Colonic mucosa (tissue), 4 donors: ENCODE measurements at places on chromosomes 12 and 14. TPM values are rescaled to one million over a fixed set of nuclear protein-coding genes. Genes with fewer than 3 reads are reported as not detected.

GRCh38 chr12:15045451-15045850 lies 72.6 kb downstream of the PDE6H start:
- H3K4me3 ChIP-seq, result no peak overlapping the region
- H3K4me1 ChIP-seq, result no peaks in the 10 kb centered on the region
- H3K27ac ChIP-seq, result no peak overlapping the region
- no peaks in the 10 kb centered on the region for H3K27me3 ChIP-seq

- DNase-seq, result no peak
- no peak overlapping the region for H3K27ac ChIP-seq
These were observed 15.7 kb downstream of the CLIP1 start for GRCh38 chr12:122406701-122407164.

The GPATCH2L gene
- 34.7 TPM for total RNA-seq

DNA sequence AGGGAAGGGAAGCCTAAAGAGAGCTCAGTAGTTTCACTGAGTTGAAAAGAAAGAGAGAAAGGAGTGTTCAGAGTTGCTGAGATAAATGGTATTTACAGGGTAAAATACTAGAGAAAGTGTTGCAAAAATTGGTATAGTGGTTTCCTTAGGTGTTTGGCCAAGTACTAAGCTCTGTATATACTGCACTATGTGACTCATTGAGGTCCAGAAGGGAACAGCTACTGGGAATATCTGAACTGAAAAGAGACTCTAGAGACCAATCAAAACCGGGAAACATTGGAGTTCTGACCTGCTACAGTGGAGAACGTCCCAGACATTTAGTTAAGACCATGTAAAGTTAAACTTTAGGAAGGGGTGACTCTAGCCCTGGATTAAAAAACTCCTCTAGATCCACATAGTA lies 42.7 kb upstream of the ALX1 start:
- no peak overlapping the region for H3K4me3 ChIP-seq
- no peaks in the 10 kb centered on the region for H3K4me1 ChIP-seq
- no peaks in the 10 kb centered on the region for H3K36me3 ChIP-seq

DNA sequence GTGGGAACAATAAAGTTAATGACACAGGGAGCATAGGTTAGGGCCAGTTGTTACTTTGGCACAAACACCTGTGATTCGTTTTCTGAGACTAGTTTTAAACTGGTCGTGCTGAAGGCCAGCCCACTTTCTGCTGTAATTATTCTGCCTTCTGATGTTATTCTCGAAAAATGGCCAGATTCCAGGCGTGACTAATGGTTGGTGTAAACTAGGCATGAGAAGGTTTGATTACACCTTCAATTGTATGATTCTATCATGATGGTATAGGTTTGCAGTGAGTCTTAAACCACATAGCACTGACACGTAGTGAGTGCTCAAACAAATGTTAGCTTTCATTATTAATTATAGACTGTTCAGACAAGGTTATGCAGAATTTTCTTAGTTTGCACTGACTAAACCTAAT lies 39.0 kb downstream of the CKB start:
- no peak overlapping the region for H3K4me3 ChIP-seq
- no peak overlapping the region for H3K27ac ChIP-seq
- no peaks in the 10 kb centered on the region for H3K4me1 ChIP-seq
- no peaks in the 10 kb centered on the region for H3K36me3 ChIP-seq
- no peaks in the 10 kb centered on the region for H3K27me3 ChIP-seq

DNA sequence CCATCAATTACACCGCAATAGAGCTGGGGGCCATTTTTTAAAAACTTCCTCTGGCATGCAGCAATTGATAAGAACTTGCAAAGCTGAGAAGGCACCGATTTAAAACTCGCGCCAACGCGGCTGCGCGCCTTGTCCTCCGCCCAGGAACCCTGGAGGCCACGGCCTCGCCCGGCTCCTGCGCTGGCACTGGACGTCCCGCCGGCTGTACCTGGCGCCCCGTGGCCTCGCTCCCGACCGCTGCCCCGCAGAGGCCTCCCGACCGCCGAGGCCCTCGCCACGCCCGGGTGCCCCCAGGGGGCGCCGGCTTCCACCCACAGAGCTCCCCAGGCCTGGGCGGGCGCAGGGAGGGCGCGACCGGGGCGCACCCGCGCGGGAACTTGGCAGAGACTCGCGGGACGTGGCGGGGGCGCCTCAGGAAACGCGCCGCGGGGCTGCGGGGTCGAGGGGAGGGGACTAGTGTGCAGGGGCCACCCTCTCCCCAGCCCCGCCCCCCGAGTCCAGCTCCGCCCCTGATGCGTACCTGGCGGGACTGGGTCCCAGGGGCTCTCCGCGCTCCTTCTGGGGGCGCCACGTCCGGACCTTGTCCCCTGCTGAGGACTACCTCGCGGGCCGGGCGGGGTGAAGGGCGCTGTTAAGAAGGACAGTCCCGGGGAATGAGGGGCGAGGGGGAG lies 65.7 kb downstream of the TNFAIP2 start:
- peak overlapping the region; percentile 47 for H3K4me3 ChIP-seq
- no peak overlapping the region for H3K27ac ChIP-seq
- peaks cover 4% of the 10 kb centered on the region for H3K27me3 ChIP-seq
- H3K4me1 ChIP-seq, result no peaks in the 10 kb centered on the region
- no peaks in the 10 kb centered on the region for H3K36me3 ChIP-seq

- H3K36me3 ChIP-seq, result no peaks in the 10 kb centered on the region
- H3K27me3 ChIP-seq, result no peaks in the 10 kb centered on the region
- H3K27ac ChIP-seq, result peak overlapping the region; percentile 34
- DNase-seq, result peak; percentile 57
These were observed 20.1 kb upstream of the TMED10 start for GRCh38 chr14:75196468-75196867.

The OVCH1 gene
- not detected for total RNA-seq

- H3K27me3 ChIP-seq, result peaks cover 5% of the 10 kb centered on the region
- no peak for DNase-seq
- H3K4me3 ChIP-seq, result no peak overlapping the region
- no peak overlapping the region for H3K27ac ChIP-seq
These were observed 2.4 kb downstream of the KIF5A start for GRCh38 chr12:57552306-57552651.

DNA sequence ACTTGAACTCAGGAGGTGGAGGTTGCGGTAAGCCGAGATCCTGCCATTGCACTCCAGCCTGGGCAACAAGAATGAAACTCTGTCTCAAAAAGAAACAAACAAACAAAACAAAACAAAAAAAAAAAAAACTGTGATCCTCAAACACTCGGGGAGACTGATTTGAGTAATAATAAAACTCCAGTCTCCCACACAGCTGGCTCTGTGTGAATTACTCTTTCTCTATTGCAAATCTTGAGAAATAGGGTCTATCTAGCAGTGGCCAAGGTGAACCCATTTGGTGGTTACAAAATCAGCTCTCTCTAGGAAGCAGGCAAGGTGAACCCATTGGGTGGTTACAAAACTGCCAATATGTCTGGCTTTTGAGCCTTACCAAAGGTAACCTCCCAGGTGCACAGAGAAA lies 6.0 kb upstream of the ACOT6 start:
- no peaks in the 10 kb centered on the region for H3K27me3 ChIP-seq
- H3K27ac ChIP-seq, result no peak overlapping the region

DNA sequence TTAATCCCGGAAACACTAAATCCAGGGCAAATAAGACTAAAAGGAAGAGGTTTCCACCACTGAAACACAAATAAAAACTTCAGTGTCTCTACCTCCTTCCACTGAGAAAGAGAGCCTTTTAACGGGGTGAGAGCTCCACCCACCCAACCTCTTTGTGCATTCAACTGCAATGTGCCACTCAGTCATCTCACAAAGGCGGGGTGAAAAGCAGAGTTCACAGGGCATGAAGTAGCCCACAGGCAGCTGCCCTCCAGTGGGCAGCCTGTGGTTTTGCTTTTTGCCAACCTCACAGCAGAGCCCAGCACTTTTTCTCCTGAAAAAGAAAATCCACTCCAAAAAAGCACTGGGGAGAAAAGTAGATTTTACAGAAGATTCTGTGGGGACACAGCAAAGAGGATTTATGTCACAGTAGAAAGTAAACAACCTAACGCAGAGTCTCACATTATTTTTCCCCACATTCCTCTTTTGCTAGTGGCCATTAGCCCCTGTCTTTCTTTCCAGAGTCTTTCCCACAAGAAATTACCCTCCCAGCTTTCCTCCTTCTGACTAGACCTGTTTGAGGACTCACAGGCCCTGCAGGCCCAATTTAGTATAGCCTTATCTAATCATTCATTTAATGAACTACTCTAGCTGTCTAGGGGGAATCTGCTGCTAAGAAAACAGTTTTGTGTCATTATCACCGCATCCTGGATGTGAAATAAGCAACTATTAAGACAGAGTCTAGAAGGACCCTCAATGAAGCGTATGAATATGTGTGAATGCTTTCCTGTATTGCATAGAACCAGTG lies 753.8 kb upstream of the FOXG1 start:
- no peaks in the 10 kb centered on the region for H3K4me1 ChIP-seq
- H3K36me3 ChIP-seq, result no peaks in the 10 kb centered on the region
- no peaks in the 10 kb centered on the region for H3K27me3 ChIP-seq

GRCh38 chr12:51546097-51546496 lies 44.9 kb upstream of the SCN8A start:
- H3K36me3 ChIP-seq, result no peaks in the 10 kb centered on the region
- H3K27ac ChIP-seq, result no peak overlapping the region
- H3K4me3 ChIP-seq, result no peak overlapping the region
- no peaks in the 10 kb centered on the region for H3K4me1 ChIP-seq
